ENCODE measurements at places on chromosomes 7 and 10. TPM values are rescaled to one million over a fixed set of nuclear protein-coding genes. Genes with fewer than 3 reads are reported as not detected.
A peak's percentile ranks its signal among the peaks of the same experiment; 100 is the strongest.

GRCh38 chr10:4522296-4523000, 303.6 kb upstream of the AKR1E2 start:
- no peak for DNase-seq

ENKUR gene
- 0.17 TPM for total RNA-seq

GRCh38 chr10:27626890-27627289, 118.7 kb downstream of the MKX start:
- DNase-seq, result no peak

DNA sequence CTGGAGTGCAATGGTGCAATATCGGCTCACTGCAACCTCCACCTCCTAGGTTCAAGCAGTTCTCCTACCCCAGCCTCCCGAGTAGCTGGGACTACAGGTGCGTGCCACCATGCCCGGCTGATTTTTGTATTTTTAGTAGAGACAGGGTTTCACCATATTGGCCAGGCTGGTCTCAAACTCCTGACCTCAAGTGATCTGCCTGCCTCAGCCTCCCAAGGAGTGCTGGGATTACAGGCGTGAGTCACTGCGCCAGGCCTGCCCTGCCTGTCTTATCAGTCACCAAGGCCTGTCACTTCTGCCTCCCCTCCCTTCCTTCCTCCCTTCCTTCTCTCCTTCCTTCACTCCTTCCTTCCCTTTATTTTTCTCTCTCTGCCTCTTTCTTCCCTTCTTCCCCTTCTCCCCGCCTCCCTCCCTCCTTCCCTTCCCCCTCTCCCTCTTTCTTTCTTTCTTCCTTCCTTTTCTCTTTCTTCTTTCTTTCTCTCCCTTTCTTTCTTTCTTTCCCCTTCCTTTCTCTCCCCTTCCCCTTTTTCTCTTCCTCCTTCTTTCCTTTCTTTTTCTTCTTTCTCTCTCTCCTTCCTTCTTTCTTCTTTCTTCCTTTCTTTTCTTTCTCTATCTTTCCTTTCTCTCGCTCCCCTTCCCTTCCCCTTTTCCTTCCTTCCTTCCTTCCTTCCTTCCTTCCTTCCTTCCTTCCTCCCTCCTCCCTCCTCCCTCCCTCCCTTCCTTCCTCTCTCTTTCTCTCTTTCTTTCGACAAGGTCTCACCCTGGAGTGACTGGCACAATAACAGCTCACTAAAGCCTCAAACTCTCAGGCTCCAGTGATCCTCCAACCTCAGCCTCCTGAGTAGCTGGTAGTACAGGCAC, 3.1 kb upstream of the ST7 start:
- no peak for DNase-seq

DNA sequence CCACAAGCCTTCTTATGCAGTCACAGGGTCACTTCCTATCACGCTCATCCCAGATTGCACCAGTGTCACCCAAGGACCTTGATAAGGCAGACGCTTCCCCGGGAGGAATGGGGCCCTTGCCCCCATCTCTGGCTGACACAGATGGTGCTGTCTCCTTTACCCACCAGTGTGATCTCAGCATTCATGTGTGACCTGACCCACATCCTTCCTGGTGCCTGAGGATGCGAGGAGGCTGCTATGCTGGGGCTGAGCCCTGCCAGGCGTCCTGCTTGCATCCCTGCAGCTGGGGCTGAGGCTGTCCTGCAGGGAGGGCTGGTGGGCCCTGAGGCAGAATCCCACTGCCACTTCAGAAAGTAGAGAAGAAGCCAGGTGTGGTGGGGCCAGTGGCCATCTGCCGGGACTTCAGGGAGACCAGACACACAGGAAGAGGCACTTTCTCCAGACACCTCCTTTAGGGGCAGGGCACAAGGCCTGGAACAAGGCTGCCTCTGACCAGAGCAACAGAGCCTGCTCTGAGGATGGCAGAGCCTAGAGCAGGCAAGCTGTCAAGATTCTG, 35.3 kb downstream of the RASGEF1A start:
- DNase-seq, result no peak

GRCh38 chr7:98086281-98086718, 20.4 kb upstream of the LMTK2 start:
- DNase-seq, result no peak

DNA sequence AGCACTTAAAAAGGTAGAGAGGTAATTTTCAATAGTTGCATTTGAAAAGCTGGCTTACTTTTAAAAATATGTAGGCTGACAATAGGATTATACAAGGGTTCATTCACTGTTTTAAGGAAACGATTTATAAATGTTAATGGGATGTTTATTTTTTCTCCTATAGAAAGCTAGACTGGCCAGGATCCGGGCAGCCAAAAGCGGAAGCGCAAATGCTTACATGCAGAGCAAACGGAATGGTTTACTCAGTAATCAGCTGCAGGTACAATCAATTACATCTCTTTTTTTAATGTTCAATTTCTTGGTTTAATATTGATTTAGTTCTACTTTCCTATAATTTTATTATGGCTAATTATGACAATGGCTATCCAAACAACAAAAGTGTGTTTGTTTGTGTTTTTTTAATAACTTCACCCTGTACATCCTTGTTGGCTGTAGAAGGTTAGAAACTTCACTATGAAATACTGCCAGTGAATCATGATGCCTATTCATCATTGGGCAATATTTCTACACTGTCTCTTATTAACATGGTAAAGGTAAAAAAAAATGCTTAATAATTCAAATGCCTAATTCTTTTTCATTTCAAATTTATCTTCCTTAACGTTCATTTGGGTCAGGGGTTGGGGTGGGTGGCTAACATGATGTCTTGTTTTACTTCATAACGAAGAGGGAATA, 116.4 kb downstream of the TSPAN12 start:
- no peak for DNase-seq

FEZF1 gene
- not detected for total RNA-seq

CTAGE4 gene
- total RNA-seq, result 0.17 TPM

DNA sequence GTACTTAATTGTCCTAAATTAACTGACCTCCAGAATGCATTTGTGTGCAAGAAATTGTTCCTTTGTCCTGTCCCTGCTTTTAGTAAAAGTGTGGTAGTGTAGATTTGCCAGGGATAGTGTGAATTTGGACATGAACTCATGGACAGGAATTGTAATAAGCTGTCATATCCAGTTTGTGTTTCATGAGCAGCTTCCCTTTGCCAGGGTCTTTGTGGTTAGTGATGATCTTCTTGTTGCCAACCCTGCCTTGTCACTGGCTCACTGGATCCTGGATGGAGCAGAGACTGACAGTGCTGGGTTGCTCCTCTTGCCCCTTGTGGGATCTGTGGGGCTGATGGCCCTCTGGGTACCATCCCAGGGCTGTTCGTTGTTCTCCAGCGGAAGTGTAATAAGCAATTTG, 110.1 kb downstream of the CCNY start:
- DNase-seq, result no peak

MRLN gene
- not detected for total RNA-seq

ALOX5 gene
- total RNA-seq, result not detected

GRCh38 chr10:56317603-56318002, 43.5 kb downstream of the ZWINT start:
- no peak for DNase-seq

DNA sequence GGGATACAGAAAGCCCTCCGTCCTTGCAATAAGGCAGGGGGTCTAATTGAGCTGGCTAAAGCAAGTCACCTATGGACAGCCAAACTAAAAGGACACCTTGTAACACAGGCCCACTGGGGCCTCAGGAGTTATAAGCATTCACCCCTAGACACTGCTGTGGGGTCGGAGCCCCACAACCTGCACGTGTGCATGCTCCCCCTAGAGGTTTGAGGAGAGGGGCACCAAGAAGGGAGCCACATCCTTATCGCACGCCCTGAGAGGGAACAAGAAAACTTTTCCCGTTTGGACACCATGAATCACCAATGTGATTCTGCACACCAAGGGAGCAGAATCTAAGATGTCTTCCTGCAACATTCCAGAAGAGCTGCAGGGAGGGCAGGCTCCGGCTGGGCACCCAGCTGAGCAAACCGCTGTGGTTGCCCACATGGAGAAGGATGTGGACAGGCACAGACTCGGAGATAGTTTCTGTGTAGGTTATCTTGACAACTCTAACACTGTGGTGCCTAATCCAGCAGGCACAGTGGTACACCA, 17.7 kb upstream of the TARP start:
- no peak for DNase-seq

DNA sequence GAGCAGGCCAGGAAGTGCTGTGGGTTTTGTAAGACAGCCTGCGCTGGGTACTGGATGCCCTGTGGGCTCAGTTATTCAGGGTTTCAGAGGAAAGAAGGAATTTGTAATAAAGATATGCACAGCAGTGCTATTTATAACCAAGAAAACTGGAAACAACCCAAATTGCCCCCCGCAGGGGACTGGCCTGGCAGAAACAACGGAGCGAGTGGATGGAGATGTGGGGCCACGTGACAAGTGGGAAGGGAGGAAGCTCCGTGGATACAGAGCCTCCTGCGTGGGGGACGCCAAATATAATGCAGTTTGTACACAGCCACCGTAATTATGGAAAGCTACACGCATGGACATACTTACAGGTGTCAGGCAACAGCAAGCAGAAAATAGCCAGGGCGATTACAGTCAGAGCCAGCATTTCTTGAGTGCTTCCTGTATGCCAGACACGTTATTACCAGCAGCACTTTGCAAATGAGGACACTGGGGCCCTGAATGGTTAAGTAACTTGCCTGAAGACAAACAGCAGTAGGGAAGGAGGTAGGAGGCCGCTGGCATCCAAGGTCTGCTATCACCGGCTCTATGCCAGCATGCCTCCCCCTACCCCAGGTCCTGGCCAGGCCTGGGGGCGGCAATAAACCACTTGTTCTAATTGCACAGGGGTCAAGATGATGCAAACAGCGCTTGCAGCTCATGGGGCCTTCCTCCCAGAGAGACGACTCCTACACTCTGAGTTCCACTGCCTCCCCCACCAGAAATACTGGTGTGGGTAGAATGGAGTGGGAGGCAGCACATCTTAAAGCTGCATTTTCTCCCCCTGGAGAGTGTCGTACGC, 8.7 kb upstream of the CAMK2B start:
- DNase-seq, result no peak

IKZF1 gene
- total RNA-seq, result not detected

UBTD1 gene
- total RNA-seq, result 22.0 TPM

- DNase-seq, result no peak
Observed at GRCh38 chr10:35650894-35651293, 8.8 kb upstream of the FZD8 start.

DNA sequence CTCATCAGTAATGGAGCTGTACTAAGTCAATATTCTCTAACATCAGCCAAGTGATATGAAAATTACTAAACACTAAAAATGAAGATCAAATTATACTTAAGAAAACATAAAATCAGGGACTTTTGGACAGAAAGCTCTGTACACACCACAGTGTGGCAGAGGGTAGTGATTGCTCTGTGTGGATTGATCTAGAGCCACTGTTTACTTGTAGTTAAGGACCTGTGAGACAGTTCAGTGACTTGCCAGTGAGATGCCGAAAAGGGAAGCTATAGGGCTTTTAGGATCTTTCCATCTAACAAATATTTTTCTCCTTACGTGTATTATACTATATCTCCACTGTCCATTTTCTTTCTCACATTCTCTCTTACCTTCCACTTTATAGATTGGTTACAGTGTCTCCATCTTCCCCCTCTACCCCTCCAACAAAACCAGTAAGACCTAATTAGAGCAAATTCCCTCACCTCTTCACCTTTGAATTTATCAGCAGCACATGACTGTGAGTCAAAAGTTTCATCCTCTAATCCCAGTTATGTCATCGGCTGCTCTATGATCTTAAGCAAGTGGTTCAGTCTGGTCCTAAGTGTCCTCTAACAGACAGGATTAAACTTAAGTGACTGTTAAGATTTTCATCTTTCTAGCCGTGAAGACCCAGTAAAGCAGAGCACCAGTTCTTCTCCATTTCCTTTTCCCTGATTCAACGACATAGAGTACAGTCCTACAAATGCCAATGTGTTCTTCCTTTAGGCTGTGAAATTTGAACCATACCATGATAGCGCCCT, 6.9 kb downstream of the PIK3CG start:
- no peak for DNase-seq

DNA sequence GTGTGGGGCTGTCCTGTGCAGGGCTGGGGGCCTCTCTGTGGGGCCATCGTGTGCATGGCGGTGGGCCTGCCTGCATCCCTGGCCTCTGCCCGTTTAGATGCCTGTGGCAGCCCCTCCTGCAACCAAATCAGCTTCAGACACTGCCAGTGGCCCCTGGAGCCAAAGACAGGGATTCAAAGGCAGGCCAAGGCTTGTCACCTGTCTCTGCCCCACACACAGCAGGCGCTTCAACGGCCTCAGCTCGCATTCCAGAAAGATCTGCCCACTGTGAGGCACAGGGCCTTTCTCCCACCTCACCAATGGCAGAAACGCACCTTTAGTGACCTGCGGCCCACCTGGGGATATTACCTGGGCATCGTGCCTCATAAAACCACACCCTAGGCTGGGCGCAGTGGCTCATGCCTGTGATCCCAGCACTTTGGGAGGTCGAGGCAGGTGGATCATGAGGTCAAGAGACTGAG, 46.0 kb downstream of the INSIG1 start:
- DNase-seq, result no peak

THSD7A gene
- 0.83 TPM for total RNA-seq

GRCh38 chr7:149171892-149172533, 23.3 kb upstream of the ZNF282 start:
- DNase-seq, result peak; percentile 54

DNA sequence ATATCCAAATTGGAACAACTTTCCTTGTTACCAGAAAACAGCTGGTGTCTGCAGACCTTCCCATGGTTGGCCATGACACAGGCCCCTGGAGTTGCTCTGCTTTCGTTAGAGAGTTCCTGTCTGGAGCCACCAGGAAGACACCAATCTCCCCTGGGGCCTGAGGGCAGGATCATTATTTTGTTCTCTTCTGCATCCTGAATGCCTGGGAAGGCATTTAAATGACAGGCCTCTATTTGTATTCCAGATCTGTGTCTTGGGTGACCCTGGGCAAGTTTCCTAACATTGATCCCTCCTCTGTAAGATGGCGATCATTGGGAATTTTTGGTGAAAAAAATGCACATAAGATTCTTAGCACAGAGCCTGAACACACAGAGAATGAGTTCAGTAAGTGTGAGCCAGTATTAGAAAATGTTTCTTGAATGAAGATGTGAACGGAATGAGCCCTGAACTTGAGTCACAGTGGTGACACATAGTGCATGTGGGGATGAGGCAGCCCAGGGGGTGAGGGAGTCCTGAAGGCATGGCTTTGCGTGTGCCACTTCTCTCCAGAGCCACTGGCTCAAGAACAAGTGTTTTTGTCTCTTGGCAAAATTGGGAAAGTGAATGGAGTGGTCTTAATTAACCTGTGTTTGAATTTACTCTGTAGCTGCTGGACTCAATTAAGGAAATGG, 28.4 kb downstream of the BMPER start:
- peak; percentile 53 for DNase-seq

DNA sequence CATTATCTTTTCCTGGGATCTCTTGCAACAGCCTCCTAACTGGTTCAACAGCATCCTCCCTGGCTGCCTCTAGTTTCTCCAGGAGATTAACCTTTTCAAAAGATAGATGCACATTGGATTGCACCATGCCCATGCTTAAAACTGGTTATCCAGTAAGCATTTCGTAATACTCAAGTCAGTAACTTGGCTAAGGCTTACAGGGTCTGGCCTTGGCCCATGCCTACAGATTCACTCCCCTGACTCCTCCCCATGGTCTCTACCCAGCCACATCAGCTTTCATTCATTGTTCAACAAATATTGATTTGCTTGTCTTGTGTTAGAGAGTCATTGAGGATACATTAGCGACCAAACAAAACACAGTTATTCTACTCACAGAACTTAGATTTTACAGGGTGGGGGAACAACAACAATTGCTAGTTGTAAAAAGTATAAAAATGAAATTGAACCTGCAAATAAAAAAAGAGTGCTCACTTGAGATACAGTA, 1.8 kb upstream of the KIF20B start:
- peak; percentile 37 for DNase-seq

TBX20 gene
- not detected for total RNA-seq

Data from fibroblast of lung (primary cell).